ENCODE measurements at places on chromosomes 12 and 14. TPM values are rescaled to one million over a fixed set of nuclear protein-coding genes. Genes with fewer than 3 reads are reported as not detected.

Gene DCAF5
- total RNA-seq: 35.3 TPM

Gene CRIP2
- total RNA-seq: 322 TPM

DNA sequence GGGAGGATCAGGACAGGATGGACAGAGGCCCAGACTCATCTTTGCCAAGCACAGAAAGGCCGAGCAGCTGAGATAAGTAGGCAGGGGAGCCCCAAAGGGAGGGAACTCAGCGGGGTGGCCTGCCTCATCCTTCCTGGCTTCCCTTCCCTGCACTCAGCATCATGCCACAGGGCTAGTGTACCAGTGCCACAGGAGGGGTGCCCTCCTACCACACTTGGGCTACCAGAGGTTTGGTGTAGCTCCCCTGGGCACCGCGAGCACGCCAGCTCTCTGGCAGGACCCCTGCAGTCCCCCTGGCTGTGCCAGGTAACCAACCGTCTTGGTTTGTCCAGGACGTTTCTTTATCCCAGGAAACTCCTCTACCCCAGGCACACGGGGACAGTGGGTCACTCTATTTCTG is 123.5 kb downstream of the ESRRB start:
- no peak for DNase-seq

Gene ASCL1
- total RNA-seq: not detected

Gene CLEC1B
- not detected for total RNA-seq
